ENCODE measurements at places on chromosomes 11 and 22.

DNA sequence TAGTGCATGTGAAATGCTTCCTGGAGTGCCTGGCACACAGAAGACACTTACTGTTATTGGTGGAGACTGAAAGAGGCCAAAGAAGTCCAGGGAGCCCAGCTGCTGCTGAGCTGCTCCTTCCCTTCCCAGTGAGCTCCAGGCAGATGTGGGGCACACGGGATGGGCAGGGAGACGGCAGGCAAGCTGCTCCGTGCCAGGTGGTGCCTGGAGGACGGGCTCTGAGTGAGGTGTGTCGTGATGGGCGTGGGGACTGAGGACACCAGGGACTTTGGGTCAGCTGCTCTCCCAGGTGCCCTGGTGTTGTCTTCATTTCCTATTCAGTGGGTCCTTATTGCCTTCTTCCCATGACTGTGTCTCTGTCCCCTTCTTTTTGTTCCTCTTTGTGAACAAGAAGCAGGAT, 19.5 kb downstream of the TAB1 start:
- no peak for DNase-seq

DNA sequence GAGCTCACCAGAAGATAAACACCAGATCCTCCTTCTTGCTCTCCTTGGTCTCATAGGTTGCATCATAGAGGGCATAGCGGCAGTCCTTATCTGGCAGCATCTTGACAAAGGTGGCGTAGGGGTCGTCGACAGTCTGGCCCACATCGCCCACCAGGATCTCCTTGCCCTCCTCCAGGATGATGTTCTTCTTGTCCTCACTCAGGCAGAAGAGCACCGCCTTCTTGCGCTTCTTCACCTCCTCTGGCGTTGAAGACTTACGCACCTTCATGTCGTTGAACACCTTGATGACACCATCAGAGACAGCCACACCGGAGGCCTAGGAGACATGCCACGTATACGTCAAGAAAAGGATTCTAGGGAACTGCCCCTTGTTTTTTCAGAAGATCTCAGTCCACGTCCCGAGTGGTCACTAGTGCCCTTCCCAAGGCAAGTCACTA, 2.0 kb downstream of the CFL1 start:
- DNase-seq = no peak

- DNase-seq = no peak
Observed at GRCh38 chr11:7977232-7977917, 9.8 kb upstream of the EIF3F start.

- no peak for DNase-seq
Observed at GRCh38 chr11:123590296-123590912, 64.0 kb downstream of the SCN3B start.

GRCh38 chr11:13208921-13209320, 68.7 kb upstream of the BMAL1 start:
- DNase-seq = no peak

GRCh38 chr11:34182921-34183685, 77.7 kb downstream of the NAT10 start:
- no peak for DNase-seq

DNA sequence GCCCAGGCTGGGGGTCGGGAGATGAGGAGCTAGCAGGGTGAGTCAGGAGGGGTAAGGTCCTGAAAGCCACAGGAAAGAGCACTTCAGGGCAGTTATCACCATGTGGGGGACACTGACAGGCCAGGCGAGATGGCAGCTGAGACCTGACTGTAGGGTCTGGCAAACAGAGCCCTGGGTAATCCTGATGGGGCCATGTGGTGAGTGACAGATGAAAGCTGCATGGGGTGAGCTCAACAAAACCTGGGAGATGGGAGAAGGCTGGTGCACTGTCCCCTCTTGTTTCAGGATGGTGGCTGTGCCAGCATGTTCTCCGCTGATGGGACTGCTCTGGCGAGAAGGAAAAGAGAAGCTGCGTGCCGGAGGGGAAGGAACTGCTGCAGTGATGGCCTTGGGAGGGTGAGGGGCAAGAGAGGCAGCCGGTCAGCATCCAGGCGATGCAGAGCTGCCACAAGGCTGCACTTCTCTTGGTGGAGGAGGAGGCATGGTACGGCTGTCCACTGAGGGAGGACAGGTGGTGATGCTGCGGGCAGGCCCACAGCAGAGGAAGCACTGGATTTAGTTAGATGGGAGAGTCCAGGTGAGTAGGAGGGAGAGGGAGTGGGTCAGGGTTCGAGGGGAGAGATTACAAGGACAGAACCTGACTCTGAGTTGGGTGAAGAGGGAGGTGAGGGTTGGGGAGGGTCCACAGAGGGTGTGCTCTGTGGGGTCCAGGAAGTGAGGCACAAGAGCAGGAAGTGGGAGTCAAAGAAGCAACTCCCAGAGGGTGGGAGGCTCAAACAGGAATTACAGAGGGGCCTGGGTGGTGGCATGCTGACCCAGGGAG, 3.8 kb downstream of the TOP3B start:
- DNase-seq = no peak

- DNase-seq = no peak
Observed at GRCh38 chr11:35270342-35270741, 131.4 kb downstream of the CD44 start.

DNA sequence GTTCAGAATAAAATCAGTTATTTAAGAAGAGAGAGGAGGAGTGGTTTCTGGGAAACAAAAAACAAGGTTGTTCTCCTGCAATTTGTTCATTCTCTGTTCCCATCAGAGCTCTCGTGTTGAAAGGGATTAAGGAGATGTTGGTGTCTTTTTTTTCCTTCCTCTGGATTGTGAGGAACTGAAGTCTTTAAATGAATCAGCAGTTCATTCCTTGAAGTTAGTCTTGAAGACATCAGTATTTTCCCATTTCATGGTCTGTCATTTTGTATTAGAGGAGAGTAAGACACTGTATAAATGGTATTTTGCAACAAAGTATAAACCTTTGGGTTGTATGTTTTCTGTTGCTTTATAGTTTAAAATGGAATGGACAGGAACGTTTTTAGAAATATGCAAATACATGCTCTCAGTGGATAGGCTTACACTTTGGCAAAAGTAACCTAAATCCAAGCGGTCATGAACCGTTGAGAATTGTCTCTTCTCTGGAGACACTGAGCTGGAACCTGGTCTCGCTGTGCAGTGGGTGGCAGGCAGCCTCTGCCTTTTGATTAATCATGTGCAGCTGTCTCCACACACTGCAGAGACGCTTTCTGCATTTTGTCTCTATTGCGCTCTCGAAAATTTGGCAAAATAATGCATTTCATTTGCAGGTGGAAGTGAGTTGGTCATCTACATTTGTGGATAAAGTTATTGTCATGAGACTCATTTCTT, 33.0 kb downstream of the SAMM50 start:
- DNase-seq = no peak

- no peak for DNase-seq
Observed at GRCh38 chr11:433111-433510, 8.7 kb downstream of the ANO9 start.
